Fibroblast of skin of scalp (primary cell): ENCODE measurements at places on chromosomes 7 and 10.

DNA sequence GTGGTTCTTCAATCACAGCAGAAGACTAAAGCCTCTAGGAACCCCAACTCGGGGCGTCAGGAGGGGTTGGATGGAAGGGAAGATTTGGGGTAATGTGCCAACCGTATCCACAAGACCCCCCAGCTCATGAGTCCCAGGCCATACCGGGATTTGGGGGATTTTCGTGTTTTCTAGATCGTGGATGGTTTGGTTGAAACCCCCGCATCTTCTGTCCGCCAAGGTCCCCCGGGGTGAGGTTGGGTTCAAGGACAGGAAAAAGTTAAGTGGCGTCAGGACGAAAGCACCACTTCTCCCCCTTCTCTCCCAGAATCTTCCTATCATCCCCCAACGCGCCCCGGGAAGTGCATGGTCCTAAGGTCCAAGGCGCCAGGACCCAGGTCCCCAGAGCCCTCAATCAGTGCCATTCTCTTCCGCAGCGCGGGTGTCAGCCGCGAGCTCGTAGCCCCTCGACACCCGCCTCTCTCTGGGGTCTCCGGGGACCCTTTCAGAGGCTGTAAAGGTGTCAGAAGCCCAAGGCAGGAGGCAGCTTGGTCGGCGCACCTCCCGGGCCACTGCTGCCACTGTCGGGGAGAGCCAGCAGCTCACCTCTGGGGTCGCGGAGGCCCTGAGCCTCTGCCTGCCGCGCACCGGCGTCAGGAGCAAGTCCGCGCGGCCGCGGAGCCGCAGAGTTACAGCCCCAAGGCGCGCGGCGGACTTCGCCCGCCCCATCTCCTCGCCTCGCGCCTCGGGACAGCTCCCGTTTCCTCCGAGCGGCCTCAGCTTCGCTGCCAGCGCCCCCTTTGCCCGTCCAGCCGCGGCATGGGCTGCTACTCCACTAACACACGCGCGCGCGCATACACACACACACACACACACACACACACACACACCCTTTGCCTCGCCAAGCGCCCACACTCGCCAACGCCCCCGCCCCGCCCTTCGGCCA is 1.5 kb downstream of the MKX start:
- DNase-seq = peak; percentile 52

- DNase-seq = no peak
Measured at GRCh38 chr10:85317827-85318226, 989.4 kb downstream of the CCSER2 start.

GRCh38 chr10:102704915-102705314 is 9.3 kb downstream of the ARL3 start:
- DNase-seq = peak; percentile 84

- no peak for DNase-seq
Measured at GRCh38 chr10:112735041-112735695, 214.9 kb upstream of the TCF7L2 start.
